NCI-H1105 treated with DMSO at 0.1 percent for 48 hours (cell line): ENCODE measurements at places on chromosomes 2 and 18.

DNA sequence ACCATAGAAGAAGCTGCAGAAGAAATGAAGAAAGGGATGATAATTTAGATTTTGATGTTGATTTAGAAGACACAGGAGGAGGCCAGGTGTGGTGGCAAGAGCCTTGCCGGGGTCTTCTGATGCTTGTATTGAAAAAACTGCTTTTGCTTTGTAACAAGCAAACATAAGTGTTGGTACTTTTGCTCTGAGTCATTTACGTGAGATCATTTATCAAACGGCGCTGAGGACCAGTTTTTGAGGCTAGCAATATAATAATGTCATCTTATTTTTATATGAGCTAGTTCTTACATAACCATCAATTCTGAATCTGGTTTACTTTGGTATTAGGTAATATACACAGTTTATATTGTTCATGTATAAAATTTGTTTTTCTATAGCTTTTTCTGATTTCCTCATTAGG is 30.6 kb downstream of the SPTBN1 start:
- no peak for DNase-seq

DNA sequence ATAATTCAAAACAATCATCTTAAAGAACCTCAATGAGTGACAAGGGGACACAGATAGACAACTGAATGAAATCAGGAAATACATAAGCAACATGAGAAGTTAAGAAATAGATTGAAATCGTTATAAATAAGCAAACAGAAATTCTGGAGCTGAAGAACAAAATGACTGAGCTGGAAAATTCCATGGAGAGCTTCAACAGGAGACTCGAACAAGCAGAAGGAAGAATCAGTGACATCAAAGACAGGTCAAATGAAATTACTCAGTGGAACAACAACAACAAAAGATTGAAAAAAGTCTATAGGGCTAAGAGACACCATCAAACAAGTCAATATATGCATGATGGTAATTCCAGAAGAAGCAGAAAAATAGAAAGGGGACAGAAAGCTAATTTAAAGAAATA is 89.5 kb upstream of the ALKAL2 start:
- DNase-seq = no peak

DNA sequence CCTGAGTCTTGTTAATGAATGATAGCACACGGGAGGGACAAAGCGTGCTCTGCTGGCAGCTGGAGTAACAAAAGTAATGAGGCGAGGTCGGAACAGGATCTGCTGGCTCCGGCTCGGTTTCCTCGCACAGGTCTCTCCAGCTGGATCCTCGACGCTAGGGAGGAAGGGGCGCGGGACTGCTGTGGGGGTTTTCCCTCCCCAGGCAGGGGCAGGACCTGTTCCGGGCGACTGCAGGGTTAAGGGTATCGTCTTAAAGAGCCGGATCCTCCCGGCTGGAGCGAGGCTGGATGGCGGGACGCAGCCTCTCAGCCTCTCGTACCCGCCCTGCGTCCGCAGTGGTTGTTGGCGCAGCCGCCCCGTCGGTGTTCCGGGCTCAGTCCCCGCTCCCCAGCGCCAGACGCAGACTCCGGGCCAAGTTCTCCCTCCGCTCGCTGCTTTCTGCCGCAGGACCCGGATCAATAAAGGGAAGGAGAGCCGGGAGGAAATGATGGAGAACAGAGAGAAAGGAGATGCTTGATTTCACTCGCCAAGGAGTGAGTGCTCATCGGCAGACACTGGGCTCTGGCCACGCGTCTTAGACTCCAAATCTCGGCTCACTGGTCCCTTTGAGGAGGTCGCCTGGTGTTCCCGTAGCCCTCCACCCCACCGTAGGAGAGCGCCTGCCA is 1.1 kb upstream of the LIPG start:
- peak; percentile 76 for DNase-seq

- DNase-seq = no peak
Measured at GRCh38 chr2:54866868-54867267, 143.4 kb downstream of the EML6 start.

DNA sequence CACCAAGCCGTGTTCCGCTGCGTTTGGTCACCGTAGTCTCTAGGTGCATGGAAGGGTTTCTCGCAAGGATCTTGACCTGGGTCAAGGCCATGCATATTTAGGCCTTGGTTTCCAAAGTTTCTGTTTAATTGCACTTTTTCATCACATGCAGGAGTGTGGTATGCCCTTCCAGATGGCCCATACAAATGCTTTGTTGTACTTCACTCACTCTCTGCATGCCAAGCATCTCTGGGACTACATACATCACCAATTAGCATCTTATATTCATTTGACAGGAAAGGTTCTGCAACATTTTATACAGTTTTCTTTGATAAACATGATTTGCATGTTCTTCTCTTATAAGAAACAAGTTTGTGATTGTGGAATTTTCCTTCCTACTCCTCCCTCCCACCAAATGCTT is 132.8 kb upstream of the KLHL14 start:
- DNase-seq = no peak

DNA sequence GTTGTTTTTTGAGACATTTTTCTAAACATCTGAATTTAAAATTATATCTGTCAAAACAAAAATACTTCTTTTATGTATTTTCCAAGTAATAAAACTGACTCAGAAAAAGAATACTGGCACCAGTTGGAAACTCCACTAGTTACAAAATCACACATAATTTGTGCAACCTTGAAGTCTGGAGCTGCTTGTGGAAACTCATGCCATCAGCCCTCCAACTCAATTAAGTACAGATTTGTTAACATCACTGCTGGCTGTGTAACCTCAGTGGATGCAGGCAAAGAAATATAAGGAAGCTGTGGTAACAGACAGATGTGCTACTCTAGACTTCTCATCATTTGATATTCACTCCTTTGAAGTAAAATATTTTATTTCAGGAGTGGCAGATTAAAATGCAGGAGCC is 30.0 kb upstream of the RAPH1 start:
- no peak for DNase-seq

DNA sequence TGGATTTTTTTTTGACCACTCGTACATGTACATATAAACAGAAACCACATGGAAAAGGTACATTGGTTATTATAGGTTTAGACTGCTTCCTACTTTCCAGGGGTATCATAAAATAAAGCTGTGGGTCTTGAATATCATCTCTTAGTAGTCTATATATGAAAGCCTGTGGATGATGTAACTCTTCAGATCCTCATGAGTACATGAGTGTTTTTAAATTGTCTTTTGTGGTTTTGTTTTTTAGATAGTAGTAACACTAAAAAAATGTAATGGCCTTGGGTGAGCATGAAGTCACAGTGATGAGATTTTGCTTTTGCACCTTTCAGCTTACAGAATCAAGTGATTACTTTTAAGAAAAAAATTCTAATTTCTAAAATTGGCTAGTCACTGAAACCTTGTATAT is 80.2 kb downstream of the RAB3GAP1 start:
- no peak for DNase-seq

DNA sequence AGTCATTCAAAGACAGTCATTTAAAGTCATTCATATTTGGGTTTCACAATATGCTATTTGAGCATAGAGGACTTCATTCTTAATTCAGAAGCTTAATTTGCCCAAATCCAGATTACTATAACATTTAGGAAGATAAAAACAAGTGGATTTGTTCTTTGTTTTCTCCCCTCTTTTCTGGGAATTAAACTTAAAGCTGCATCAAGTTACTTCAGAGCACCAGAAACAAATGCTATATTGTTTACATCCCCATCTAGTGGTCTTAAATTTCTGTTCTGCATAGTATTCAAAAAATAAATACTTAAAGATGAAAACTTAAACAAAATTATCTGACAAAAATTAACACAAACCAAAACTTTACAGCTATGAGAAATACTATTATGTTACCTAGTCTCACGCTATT is 34.7 kb upstream of the MARCHF7 start:
- peak; percentile 20 for DNase-seq

DNA sequence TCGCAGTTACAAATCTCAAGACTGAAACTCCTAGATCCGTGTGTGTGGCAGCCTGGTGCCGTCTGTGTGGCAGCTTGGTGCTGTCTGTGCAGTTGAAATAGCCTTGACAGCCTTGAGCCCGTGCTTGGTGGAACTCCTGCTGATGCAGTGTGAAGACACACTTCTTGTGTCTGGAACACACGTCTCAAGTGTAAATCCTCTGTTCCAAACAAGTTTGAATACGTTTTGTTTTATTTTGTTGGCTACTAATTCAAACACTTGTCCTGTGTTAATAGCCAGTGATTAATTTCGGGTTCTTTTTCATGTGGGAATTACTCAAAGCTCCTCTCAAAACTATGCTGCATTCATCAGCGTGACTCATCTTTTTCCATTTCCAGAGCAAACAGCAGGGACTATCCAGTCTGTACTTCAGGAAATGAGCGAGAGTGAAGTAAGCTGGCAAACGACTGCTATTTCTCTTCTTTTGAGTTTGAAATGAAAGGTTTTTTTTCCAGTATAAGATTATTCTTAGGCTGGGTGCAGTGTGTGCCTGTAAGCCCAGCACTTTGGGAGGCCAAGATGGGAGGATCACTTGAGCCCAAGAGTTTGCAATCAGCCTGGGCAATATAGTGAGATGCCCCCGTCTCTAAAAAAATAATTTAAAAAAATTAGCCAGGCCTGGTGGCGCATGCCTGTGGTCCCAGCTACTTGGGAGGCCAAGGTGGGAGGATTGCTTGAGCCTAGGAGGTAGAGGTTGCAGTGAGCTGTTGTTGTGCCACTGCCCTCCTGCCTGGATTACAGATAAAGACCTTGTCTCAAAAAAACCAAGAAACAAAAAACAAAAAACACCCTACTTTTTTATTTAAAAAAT is 152.9 kb downstream of the SPP2 start:
- DNase-seq = no peak
